ENCODE measurements at places on chromosomes 7 and 10.

DNA sequence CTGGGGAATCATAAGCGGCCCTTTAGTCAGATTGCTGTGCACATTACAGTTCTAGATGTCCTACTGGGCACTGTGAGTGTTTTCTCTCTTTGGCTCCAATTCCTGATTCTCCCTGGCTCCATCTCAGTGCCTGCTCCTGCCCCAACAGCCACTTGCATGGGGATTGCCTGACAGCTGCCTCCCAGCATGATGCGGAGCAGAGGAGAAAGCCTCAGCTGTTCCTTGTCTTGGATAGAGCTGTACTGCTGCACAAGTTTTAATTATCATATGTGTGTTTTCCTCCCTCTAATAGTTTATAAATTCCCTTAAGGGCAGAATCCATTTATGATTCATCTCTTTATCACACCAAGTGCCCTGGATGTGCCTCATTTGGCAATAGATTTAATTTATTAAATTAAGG, 285.8 kb upstream of the COBL start:
- DNase-seq, result no peak

DNA sequence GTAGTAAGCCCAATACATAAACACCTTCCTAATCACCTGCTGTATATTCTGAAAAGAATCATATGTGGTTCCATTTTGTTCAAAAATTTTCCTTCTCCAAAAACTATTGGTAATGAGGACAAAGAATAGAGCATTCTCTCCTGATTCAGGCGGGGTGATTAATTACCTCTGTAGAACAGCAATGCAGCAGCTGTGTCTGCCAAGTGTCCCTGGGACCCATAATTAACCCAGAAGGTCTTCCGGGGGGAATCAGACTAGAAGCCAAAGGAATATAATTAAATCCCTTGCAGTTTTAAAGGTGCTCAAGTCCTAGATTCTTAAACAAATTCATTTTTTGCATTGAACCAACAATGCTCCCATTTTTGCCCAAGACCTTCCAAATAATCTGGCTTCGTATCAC, 60.3 kb upstream of the ABLIM1 start:
- DNase-seq, result no peak

DNA sequence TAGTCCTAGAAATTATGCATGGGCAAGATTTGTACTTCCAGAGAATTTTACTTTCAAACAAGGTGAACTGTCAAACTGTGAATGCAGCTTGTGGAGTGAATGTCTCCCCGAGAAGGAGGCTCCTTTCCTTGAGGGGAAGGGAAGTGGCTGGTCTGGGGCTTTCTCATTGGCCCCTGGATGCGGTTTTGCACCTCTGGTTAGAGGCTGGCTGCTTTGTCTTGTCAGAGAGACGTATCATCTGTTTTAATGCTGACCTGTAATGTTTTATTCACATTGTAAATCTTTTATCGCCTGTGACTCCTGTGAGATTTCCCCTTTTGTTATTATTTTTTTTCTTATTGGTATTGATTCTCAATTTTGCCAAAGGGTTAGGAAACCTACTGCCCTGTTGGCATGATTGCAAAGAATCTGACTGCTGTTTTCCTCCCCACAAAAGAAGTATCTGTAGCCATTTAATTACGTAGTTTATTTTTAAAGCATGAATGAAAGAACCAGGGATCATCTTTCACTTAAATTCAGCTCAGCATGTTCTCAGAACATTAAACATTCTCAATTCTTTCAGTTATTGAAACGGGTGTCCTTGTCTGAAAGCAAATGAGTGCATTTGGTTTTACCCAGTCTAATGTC, 238.3 kb upstream of the NFE2L3 start:
- no peak for DNase-seq

DNA sequence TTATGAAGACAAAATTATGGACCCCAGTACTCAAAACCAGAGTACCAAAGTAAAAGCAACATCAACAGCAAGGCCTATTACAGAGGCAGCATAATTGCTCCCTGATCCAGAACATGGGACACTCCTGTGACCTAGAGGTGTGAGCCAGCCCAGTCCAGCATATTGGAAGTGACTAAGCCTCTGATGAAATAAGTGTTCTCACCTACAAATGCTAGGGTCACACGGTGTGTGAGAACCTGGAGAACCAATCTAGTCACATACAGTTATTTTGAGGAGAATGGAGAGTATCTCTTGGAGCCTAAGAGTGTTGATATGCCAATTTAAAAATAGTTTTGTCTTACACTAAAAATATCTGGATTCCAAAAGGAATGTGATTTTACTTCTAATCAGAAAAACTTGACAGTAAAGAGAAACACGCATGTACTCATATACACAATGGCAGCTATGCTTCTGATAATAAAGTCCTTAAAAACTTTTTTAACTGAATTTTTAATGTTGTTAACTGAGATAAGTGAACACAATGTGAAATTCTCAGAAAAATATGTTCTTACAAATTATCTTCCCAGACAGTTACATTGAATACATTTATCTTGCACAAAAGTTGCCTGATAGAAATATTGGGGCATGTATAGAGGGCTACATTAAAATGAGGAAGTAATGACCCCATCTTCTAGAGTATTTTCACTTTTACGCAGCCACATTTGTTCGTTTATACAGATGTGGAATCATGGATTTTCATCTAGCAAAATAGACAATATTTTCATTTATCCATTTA, 56.8 kb upstream of the CD36 start:
- no peak for DNase-seq

DNA sequence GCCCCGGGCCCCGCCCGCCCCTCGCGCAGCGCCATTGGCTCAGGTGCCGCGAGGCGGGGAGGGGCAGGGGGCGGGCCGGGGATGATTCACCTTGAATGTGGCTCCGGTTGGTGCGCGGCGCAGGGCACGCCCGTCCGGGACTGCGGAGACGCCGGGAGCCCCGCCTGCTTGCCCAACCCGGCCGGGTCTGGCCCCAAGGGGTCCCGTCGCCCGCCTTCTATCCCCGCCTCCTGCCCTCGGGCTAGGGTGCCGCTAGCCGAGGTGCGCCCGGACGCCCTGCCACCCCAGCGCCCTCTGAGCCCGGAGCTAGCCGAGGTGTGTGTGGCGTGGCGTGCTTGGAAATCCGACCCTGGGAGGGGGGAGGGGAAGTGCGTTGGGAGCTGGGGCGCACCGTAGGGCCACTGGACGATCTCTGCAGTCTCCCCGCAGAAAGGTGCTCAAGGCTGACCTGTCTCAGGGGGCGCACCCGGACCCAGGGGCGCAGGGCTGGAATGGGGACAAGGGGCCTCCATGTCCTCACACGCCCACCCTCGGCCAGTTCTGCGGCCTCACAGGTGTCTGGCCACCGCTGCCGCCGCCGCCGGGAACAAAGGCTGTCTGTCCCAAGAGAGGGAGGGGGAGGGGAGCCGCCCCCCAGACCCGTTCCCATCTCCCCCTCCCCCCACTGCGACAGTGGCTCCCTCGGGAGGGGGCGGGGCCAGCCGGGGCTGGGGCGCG, 168.9 kb downstream of the NRF1 start:
- peak; percentile 66 for DNase-seq

DNA sequence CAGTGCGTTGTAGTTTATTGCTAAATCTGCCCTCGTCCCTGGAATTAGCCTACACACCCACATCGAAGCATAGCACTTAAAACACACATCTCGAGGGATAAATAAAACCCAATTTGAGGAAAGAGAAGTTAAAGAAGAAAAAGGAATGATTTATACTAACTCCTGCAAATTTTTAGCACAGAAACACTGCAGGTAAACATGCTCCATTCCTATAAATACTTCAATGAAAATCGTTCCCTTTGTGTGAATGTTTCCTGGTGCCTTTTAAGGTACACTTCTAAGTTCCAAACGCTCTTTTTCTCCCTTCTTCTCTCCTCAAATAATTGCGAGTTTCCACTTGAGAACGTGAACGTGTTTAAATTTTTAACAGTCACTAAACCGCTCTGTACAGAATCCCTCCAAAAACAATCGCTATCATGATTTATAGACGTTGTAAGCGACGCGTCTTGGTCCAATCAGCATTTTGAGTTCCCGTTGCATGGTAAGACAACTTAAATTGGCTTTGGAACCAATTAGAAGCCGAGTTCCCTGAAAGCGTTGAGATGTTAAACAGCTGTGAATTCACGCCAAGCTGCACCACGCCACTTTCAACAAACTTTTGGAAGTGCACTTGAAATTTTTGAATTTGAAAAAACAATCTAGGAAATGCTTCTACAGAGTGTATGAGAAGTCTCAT, 12.5 kb upstream of the EBLN1 start:
- DNase-seq, result no peak

DNA sequence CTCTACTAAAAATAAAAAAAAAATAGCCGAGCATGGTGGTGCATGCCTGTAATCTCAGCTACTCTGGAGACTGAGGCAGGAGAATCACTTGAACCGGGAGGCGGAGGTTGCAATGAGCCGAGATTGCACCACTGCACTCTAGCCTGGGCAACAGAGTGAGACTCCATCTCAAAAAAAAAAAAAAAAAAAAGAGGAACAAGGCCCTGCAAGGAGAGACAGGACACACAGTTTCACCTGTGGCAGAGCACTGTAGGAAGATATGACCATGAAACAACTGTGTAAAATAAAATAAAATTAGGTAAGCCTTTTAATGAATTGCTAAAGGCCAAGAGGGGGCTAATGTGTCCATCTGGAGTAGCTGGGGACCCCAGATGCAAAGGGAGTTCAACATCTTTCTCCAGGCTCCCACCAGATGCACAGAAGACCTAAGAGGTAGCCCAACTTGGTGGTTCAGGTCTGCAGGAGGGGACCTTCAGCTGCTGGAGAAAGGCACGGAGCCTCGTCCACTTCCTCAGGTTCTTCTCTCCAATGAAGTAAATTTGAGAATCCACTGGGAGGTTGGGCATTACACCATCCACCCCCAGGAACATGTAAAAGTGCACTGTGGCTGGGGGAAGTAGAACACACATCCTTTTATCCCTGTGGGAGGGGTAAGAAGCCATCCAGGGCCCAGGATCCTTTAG, 12.7 kb downstream of the PPIF start:
- peak; percentile 6 for DNase-seq

- DNase-seq, result no peak
Measured at GRCh38 chr10:19054289-19054835, 5.8 kb downstream of the MALRD1 start.

DNA sequence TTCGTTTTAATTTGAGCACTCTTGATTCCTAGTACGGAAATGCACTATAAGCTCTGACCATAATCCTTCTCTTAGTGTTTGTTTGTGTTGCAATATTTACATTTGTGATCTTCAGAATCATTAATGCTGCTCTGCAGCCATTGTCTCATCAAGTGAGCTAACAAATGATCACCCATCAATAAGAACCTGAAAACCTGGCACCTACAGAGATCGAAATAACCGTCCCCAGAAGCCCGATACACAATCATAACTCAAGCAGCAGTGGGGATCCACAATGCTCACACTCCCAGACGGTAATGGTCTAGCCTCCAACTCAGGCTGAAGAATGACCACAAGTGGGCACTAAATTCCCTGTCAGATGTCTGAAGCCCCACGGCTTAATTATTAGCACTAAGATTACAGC, 156.0 kb upstream of the NFE2L3 start:
- peak; percentile 26 for DNase-seq

- no peak for DNase-seq
Measured at GRCh38 chr7:21911341-21911875, 34.3 kb downstream of the CDCA7L start.

- peak; percentile 42 for DNase-seq
Measured at GRCh38 chr7:156474241-156474743, 166.3 kb upstream of the RNF32 start.

DNA sequence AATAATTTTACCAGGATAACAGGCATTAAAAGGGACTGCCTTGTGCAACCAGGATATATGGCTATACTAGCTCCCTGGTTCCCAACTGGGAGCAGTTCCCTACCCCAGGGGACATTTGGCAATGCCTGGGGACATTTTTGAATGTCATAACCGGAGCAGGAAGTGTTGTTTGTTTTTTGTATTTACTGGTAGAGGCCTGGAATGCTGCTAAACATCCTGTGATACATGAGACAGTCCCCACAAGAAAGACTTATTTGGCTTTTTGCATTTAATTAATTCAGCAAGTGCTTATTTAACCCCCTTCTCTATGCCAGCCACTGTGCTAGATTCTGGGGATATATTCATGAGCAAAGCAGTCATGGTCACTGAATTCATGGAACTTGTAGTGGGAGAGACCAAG, 181.2 kb downstream of the BBS9 start:
- DNase-seq, result no peak

GRCh38 chr10:126536148-126536547, 134.3 kb downstream of the C10orf90 start:
- no peak for DNase-seq

GRCh38 chr10:29114141-29114540, 174.7 kb upstream of the LYZL1 start:
- no peak for DNase-seq

GRCh38 chr7:13801669-13802068, 187.8 kb downstream of the ETV1 start:
- DNase-seq, result no peak

DNA sequence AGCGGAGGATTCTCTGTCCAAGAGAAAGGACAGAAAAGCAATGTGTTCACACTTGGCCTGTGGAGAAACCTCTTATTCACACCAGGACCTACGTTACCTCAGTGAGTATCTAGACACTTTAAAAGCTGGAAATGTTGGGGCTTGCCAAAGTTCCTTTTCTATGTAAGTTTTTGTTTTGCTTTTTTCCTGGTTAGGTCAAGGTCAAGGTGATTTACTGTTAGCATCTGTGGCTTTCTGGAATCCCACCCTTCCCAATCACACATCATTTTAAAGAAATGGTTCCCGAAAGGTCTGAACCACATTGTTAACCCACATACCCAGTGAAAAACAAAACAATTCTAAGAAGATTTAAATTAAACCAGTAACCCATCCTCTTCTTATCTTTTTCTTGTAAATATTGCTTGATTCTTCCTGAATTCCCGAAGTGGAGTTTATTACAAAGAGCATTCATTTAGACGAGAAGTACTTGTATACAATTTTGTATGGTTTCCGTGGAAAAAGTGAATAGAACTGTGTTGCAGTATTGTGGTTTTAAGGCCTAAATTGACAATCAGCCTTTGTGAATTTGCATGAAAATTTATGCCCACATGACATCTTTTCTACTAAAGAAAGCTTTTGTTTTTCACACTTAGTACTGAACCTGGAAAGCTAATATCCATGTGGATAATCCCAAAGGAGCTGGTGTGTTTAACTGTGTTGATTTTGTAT, 827.0 kb upstream of the IGFBP3 start:
- no peak for DNase-seq

DNA sequence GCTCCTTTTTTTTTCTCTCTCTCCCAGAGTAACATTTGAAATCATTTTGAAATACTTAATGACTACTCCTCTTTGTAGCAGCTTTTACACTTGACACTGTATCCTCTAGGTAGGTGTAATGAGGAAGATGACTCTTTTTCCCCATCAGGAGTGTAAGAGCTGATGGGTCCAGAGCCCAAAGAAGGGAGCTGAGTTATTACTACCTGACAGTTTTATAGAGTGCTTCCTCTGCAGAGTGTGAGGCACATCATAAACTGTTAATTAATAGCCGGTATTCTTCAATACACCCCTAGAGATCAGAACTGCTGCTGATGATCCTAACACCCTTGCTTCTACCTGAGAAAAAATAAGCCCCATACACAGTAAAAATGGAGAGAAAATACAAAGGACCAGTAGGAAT, 279.8 kb upstream of the SEMA3A start:
- DNase-seq, result no peak

Measured in mucosa of gallbladder (tissue), 1 donor.